ENCODE measurements at places on chromosomes 16 and 17.
A peak's percentile ranks its signal among the peaks of the same experiment; 100 is the strongest.

GRCh38 chr17:65820306-65820705, 258.9 kb upstream of the AXIN2 start:
- no peak for DNase-seq

- no peak for DNase-seq
These were observed 71.0 kb downstream of the CMC2 start for GRCh38 chr16:80935691-80936090.

DNA sequence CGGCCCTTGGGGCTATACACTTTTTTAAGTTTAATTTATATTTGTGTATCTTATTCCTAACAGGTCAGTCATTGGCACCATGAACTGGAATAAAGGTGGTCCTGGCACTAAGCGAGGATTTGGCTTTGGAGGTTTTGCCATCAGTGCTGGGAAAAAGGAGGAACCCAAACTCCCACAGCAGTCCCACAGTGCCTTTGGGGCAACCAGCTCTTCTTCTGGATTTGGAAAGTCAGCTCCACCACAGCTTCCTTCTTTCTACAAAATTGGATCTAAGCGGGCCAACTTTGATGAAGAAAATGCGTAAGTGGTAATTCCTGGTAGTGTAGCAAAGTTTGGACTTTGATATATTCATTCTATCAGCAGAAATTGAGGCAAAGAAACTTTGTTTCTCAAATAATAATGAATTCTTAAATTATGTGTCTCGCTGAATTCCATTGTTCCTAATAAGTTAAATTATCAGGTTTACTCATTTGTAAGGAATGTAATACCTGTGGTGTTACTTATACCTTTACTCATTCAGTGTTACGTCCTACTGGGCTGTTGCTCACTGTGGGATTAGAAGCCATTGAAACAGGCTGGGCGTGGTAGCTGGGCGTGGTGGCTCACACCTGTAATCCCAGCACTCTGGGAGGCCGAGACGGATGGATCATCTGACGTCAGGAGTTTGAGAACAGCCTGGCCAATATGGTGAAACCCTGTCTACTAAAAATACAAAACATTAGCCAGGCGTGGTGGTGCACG, 13.2 kb downstream of the DDX42 start:
- DNase-seq, result no peak

DNA sequence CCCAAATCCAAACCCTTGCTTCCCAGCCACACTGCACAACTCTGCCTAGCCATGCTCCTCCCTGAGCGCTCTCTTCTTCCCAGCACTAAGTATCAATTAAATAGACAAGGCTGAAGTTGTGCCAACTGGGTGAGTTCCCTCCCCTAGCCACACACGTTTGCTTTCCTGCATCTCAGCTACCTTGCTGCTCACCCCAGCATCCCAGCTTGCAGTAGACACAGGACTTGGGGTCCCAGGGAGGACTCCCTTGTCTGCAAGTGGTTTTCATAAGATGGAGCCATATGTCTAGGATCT, 4.9 kb downstream of the CCDC182 start:
- no peak for DNase-seq

- DNase-seq, result peak; percentile 82
These were observed 7.3 kb upstream of the RHOT2 start for GRCh38 chr16:660459-661183.

GRCh38 chr17:58279016-58279711, 1.6 kb downstream of the MPO start:
- no peak for DNase-seq

DNA sequence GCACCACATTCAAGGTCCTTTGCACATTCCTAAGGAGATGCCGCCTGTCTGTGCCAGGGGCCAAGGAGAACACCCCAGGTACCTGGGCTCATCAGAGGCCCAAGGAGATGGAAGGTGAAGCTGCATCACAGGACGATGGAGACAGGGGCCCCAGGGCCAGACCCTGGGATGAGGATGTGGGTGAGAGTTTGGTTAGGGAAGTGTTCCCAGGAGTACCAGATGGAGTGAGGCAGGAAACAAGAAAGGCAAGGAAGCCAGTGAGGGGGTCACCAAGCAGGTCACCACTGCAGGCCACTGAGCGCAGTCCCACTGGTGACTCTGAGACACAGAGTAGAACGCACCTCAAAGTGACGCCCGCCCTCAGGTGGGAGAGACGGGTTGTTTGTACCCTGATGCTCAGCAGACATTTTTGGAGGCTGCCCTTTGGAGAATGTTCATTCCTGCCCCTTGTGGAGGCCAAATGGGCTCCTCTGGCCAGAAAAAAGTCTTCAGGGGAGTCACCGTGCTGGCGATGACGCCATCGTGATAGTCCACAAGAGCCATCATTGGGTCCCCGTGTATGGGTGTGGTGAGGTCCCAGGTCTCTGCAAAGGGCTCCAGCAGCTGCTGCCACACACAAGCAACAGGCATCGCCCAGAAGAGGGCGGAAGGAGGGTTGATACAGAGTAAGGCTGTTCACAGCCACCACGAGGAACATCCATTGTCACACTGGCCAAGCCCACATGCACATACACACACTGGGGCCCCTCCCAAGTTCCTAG, 57.5 kb downstream of the BEAN1 start:
- DNase-seq, result no peak

GRCh38 chr17:6070913-6071511, 833 bp downstream of the WSCD1 start:
- no peak for DNase-seq

GRCh38 chr16:57699899-57700298, 5.3 kb downstream of the DRC7 start:
- no peak for DNase-seq

- no peak for DNase-seq
These were observed 116.3 kb downstream of the TANC2 start for GRCh38 chr17:63082273-63082861.

DNA sequence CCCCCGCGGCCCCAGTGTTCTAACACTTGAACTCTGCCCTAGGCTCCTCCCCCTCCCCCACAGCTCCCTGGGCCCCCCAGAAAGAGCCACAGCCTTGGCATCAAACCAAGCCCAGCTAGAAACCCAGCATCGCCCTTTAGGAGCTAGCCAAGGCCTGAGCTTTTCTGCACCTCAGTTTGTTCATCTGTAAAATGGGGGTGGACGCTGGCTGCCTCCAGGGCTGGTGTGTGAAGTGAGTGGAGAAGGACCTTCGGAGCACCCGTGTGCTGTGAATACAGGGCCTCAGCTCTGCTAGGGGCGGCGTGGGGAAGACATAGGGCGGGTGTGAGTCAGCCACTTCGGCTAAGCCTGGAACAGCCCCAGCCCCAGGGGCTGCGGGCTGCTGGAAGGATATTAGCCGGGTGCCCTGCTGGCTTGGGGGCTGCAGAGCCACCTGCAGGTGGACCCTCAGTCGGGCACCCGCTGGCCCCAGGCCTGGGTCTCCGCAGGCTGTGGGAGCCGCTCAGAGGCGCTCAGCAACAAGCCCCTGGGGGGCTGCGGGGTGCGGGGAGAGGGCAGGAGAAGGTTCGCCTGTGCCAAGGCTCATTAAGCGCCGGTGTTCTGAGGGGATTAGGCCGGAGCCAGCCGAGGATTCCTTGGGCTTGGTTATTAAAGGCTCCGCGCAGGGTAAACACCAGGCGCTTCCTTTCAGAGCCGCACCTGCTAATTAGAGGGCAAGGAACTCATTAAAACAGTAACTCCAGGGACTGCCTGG, 217.0 kb upstream of the CIBAR2 start:
- DNase-seq, result no peak

DNA sequence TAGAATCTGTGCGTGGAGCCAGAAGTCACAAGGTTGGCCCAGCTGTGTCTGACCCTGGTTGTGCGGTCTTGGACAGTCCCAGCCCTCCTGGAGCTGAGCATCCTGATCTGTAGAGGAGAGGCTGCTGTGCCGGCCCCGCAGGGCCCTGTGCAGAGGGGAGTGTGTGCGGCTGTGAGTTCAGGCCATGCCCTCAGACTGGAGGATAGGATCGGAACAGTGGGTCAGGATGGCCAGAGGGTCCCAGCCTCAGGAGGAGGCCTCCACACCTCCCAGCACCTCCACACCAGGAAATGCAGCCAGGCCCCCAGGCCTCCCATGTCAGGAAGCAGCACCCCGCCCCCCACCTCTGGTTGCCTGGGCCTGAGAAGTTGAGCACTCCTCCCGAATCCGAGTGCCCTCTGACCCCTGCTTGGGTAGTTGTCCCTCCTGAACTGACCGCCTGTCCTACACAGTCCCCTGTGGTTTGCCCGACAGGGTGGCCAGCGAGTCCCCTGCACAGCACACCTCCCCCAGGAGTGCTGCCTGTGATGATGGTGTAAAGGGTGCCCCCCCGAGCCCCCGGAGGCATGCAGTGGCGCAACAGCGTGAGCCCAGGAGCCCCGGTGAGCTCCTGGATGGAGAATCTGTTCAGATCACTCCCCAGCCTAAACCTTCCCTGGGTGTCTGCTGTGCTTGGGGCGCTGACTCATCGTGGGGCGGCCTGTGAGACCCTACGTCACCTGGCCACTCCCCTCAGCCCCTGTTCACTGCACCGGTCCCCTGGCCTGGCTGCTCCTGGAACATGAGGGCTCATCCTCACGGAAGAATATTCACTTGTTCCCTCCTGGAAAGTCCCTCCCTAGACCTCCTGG, 285.2 kb downstream of the SEC14L1 start:
- DNase-seq, result peak; percentile 67

DNA sequence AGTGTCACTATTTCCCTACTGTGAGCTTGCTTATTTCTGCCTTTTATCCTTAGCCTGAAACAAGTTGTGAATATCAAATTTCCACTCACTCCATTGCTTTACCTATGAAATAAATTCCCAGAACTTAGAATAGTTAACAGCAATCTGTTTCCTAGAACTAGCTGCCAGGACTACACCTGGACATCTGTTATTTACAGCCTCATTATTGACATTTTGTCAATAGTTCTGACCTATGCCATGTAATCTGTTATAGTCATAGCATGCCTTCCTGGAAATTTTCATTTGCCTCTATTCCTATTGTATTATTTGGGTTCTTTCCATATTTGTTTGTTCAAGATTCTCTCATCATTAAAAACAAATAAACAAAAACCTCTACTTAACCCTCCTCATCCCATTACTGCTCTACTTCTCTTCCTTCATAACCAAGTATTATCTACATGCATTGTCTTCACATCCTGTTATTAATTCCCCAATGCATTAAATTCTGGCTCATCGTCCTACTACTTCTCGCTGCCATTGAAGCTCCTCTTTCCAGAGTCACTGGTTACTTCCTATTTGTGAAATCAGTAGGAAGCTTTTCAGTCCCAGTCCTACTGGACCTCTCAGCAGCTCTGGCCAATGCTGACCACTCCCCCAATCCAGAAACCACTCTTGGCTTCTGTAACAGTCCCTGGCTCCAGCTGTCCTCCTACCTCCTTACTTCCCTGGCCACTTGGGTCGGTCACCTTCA, 55.3 kb downstream of the PIGL start:
- DNase-seq, result no peak

DNA sequence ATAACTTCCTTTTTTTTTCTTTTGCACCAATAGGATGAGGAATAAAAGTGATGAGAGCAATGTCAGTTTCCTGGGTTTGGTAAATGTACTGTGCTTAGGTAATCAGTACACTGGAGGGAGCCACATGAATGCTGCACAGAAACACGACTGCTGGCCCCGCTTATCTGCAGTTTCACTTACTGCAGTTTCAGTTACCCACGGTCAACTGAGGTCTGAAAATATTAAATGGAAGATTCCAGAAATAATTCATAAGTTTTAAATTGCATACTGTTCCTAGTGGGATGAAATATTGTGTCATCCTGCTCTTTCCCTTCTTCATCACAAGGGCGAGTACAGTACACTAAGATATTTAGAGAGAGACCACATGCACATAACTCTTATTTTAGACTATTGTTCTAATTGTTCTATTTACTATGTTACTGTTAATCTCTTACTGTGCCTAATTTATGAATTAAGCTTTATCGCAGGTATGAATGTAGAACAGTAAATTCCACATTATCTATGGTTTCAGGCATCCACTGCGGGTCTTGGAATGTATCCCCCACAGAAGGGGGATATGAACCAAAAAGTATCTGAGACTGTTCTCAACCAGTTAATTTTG, 6.4 kb upstream of the LGALS3BP start:
- peak; percentile 27 for DNase-seq

DNA sequence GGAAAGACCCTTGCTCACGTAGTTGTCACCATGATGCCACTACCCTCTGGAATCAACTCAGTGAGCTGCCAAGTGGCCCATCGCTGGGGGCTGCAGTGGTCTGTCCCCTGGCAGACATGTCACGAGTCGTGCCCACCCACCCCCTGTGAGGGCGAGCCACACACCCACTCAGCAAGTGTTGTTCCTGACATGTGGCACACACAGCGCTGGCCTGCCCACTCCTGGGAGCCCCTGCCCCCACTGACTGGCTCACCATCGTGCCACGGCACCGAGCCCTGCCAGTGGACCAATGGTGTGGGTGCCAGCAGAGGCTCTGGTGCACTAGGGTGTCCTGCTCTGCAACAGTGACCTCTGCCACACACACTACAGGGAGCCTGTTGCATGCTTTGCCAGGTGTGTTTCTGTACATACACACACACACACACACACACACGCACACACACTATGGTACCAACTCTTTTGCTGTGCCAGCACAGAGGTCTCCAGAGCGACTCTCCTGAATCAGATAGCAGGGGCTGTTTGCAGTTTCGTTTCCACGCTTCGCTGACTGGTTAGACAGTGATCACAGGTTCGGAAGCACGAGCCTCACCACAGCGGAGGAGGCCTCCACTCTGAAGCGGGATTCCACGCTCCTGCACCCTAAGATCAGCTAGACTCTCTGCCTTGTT, 7.7 kb downstream of the RTN4RL1 start:
- no peak for DNase-seq

Data from CD4-positive, alpha-beta T cell treated with Interleukin-17A for 4 hours (primary cell).